CD4-positive, alpha-beta T cell treated with Interleukin-21 for 1 hour (primary cell): ENCODE measurements at places on chromosomes 16 and 17.

DNA sequence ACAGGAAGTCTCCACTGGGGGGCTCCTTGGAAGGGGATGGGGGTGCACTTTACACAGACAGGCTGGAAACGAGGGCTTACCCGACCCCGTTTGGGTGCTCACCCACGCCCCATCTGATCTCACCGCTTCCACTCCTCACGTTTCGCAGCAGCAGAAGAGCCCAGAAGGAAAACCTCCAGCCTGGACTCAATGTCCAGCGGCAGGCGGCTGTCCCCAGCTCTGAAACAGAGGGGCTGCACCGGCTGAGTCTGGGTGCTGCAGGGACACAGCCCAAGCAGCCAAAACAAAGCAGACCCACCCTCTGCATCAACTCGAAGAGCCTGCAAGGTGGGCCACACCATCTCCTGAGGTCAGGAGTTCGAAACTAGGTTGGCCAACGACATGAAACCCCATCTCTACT lies 3.9 kb downstream of the MEAK7 start:
- DNase-seq, result no peak

DNA sequence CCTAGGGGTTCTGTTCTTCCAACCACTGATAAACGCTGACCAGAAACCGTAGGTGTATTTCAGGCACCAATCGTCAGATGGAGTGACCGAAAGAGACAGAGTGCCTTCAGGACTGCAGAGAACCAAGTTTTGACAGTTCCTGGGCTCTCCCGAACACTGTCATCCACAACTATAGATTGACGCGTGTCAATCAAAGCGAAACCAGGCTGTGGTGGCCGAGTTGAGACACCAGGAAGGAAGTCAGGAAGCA lies 11.9 kb upstream of the AURKB start:
- DNase-seq, result no peak

GRCh38 chr17:27333410-27333980 lies 39.6 kb downstream of the WSB1 start:
- no peak for DNase-seq

DNA sequence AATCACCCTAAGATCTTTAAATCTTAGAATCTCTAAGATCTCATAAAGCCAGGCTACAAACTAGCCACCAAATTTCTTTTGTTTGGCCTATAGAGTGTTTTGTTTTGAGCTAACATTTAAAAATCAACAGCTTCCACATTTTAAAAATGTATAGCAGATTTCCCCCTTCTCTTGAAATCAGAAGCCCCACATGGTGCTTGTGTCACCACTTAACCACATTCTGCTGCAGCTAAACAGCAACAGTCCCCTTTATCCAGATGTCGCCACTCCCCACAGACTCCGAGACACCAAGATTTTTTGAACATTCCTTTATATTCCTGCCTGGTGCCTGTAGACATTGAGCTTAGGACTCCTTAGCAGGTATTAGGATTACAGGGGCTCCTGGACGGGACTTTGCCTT lies 16.0 kb downstream of the GUCY2D start:
- DNase-seq, result no peak

DNA sequence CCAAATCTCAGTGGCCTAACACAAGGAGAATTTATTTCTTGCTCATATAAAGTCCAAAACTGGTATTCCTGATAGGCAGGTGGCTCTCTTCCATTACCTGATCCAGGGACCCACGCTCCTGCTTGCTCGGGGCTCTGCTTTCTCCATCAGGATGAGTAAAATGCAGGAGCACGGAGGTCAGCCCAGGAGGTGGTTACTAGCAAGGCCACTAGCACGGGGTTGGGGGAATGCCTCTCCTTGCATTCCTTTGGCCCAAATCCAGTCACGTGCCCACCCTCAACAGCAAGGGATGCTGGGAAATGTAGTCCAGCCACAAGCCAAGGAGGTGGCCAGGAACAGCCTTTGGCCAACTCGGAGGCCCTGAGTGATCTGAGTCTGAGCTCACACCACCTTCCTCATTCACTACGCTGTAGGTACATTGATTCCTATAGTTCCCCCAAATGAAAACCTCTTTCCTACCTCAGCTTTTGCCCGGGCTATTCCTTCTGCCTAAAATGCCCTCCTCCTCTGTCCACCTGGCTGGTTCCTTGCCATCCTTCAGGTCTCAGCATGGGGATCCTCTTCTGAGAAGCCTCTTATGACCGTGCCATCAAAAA lies 38.3 kb upstream of the HAPSTR1 start:
- DNase-seq, result no peak

DNA sequence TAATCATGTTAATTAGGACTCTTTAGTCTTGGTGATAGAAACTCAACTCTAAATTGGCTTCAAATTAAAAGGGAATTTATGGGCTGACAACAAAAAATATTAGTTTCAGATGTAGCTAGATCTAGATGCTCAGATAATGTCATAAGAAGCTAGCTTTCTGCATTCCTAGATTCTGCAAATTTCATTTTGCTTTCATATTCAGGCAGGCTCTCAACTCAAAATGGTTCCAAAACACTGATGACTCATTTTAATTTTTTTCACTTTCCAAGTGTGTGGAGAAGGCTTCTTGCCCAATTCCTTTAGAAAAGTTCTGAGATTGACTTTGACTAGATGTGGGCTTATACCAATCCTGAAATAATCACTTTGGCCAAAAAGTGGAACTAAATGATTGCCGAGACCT lies 236.7 kb upstream of the GOT2 start:
- DNase-seq, result no peak
